ENCODE measurements at places on chromosomes 6 and 20.

GRCh38 chr6:48695872-48696271 is 584.9 kb upstream of the PTCHD4 start:
- DNase-seq, result no peak

- DNase-seq, result no peak
Measured at GRCh38 chr6:29941471-29941870, 861 bp upstream of the HLA-A start.

GRCh38 chr6:18349386-18349785 is 37.8 kb upstream of the RNF144B start:
- no peak for DNase-seq

DNA sequence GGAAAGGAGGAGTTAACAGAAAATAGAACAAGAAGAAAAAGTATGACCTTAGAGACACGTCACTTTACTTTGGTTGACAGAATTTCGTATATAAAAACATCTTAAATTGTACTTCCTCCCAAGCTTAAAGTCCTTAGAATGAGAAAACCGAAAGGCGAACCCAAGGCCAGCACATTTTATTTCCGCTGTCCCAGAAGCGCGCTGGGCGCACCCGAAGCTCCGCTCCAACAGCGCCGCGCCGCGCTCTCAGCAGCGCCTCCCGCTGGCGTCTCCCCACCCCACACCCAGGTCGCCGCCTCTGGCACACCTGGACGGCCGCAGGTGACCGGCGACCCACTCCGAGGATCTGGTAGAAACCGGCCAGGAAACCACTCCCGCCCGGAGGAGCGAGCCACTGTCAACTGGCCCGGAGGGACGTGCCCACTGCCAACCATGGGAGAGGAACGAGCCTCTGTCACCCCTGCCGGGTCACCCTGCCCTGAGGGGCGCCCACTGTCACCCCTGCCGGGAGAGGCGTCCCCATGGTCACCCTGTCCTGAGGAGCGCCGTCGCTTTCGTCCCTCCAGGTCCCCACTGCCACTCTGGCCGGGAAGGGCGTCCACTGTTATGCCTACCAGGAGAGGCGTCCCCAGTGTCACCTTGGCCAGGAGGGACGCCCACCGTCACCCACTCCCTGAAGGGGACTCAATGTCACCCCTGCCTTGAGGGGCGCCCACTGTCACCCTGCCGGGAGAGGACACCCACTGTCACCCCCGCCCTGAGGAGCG is 824 bp downstream of the MPC1 start:
- DNase-seq, result peak; percentile 67

DNA sequence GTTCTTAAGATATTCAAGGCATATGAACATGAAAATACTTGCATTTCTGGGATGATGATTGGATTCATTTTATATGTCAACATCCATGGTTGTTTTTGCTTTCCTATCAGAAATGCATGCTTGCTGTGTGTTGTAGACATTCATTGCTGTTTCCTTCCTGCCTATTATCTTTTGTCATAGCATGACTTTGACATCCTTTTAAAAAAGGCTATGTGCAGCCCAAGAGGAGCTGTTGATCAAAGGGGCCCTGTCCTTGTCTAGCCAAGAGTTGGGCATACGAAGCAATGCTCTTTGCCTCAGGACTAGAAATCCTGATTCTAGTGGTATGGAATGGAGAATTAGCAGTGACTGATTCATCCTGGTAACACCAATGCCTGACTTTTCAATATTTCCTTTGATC is 143.1 kb downstream of the RNF144B start:
- no peak for DNase-seq

GRCh38 chr6:11771473-11772048 is 7.0 kb downstream of the ADTRP start:
- no peak for DNase-seq

DNA sequence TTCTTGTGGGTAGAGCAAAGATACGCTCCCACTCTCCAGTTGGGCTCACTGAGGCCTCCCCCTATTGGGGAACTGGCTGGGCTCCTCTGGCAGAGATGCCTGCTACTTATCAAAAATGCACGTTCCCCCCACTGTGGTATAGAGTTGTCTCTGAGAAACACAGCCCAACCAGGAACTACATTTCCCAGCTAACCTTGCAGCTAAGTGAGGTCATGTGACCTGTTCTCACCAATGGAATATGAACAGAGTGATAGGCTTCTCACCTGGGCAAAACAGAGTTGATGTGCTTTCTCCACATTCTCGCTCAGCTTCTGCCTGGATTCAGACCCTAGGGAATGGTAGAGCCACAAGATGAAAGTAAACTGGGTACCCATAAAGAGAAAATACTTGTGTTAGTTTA is 49.1 kb upstream of the PTPRT start:
- DNase-seq, result no peak

GRCh38 chr6:163335671-163336545 is 78.6 kb upstream of the QKI start:
- DNase-seq, result no peak

DNA sequence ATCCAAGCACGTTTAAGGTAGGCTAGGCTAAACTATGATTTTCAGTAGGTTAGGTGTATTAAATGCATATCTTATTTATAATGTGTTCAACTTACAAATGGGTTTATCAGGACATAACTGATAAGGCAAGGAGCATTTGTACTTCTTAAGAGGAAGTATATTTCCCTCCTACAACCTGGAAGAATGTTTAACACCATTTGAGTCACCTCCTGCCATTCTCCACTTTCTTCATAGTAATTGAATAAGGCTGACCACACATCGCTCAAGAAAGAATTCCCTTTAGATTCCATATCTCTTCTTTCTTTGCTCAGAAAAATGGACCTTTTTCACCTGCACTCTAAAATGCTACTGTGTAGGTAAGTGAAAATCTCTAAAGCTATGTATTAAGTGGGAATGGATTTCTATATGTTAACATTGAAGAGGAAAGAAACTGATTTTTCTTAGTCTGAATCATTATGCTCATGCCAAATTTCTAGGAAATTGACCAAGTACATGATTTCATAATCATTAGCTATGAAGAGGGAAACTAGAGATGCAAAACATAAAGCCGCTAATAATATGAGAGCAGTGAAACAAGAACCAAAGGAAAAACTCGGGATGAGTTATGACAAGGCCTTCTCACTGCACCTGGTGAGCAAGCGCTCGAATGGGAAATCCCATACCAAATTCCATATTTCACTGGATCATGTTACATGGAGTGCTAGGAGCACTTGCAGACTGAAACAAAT is 210.4 kb downstream of the ALDH8A1 start:
- no peak for DNase-seq

GRCh38 chr6:44788387-44788981 is 401.0 kb downstream of the CDC5L start:
- DNase-seq, result no peak

DNA sequence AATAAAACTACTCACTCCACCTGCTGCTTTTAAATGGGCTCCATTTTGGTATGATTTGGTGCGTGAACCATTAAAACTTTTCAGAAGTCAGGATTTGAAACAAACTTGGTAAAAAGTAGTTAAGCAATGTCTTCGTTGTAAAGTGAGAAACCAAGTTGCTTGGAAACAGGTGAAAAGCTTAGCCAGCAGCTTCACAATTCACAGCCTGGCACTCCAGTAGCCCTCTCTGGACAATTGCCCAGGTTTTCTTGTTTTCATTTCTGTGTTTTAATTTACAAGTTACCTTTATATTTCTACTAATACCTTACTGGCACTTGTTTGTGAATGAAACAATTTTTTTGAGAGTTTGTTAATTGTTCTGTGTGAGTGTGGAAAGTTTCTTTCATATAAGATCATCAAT is 12.8 kb downstream of the NT5E start:
- no peak for DNase-seq

- no peak for DNase-seq
Measured at GRCh38 chr6:147805155-147805554, 296.7 kb downstream of the SAMD5 start.

DNA sequence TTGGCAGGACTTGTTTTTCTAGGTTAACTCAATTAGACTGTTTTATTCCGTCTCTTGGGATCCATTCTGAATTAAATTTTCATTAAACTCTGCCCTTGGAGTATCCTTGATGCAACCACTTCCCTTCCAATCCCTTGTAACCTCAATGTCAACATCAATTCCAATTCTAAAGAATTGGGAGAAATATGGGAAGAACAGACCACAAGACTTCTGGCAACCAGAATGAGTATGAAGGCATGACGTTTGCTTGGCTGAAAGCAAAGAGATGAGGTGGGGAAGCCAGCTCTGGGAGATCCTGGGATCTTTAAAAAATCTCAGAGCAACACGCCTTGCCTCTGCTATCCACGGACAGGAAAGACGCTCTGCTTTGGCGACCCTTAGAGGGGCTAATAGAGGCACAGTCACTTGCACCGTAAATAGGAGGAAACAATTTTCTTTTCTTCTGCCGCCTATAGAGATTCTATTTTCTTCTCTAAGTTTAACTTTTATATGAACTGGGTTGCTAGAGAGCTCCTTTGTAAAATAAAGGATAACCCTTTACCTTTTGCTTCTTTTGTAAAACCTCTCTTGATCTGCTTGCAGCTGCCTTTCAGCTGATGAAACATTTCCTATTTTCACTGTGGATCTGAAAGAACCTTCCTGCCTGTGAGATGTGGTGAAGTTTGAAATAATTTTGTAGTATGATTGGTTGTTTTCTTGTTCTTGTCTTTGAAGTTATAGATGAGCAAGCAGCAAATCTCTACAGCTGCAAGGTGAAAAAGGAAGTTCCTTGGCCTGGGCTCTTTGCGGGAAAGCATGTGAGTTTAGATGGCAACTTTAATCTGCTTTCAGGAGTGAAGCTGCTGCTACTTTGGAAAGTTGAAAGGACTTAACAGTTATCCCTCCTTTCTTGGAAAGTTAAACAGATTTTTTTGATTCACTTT is at the start of gene ASIP:
Gene ASIP (plus strand): TSS at position 731 of the 923 bp plus-strand sequence. CDS start 18,952 bp downstream, outside the sequence.
- DNase-seq, result no peak

- DNase-seq, result no peak
Measured at GRCh38 chr6:163764565-163764964, 350.0 kb downstream of the QKI start.

- no peak for DNase-seq
Measured at GRCh38 chr6:86609549-86610388, 327.6 kb upstream of the HTR1E start.

- DNase-seq, result no peak
Measured at GRCh38 chr6:163752446-163752845, 337.9 kb downstream of the QKI start.

- DNase-seq, result no peak
Measured at GRCh38 chr6:10415617-10416480, 975 bp upstream of the TFAP2A start.

DNA sequence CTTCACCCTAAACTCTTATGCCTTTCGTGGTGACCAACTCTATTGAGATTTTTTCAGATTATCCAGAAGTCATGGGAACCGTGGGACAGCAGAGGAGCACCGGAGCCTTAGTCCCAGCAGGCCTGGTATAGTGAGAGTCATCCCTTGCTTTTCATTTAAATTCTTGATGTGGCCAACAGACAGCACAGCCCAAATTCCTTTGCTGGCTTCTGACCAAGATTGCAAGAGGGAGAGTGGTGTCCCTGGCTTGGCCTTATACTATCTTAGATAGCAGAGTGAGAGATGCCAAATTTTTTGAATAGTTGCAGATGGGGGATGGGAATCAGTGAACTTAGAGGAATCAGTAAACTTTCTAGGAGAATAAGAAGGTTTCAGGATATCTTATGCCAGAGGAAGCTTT is 7.8 kb downstream of the STX11 start:
- no peak for DNase-seq

GRCh38 chr20:53834062-53834442 is 236.3 kb downstream of the BCAS1 start:
- peak; percentile 43 for DNase-seq

- DNase-seq, result peak; percentile 76
Measured at GRCh38 chr6:137389150-137389704, 105.0 kb downstream of the OLIG3 start.

GRCh38 chr6:166197361-166197760 is 29.7 kb upstream of the TBXT start:
- no peak for DNase-seq

DNA sequence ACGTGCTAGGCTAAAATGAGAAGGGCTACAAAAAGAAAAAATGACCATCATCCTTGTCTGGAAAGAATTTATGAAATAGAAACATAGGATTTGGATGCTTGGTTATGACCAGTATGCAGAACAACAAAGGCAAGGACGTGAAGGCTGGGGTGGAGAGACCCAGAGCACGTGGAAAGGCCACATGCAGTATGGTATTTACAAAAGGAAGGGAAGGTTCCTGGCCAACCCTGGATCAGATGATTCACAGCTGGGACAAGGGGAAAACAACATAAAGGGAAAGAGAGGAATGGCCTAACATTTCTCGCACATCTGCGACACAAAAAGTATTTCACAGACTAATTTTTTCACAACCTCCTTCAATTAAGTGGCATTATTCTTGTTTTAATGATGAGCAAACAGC is 8.2 kb downstream of the STX7 start:
- no peak for DNase-seq

DNA sequence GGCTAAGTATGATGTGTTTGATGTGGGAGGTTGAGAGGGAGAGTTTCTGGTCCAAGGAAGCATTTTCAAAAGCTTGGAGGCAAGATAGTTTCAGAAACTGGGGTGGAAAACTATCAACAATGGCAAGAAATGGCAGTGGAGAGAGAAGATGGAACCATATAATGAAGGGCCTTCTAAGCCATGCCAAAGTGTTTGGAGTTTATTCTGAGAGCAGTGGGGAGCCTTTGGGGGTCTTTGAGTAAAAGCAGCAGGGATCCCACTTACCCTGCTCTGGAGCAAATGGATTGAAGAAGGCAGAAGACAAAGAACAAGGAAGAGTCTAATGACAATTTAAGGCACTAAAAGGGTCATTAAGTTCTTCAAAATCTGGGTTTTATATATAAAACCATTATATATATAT is 538.9 kb downstream of the UTRN start:
- no peak for DNase-seq

DNA sequence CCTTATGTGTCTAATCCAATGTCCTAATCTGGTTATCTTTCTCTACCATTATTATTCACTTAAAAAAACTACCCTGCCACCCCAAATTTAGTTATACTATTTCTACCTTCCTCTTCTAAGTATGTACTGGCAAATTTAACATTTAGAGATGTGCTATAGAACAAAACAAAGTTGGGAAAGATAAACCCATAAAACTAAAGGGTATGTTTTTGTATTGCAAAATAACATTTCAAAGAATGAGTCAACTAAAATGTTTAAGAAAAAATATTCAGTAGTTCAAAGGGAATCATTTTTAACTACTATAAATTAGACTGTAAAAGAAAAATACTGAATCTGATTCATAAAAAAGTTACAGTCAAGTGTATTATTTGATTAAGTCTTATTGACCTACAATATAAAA is 103.0 kb downstream of the LMBRD1 start:
- no peak for DNase-seq

All from CD4-positive, alpha-beta T cell treated with Interleukin-15 for 1 hour (primary cell).